ENCODE measurements at places on chromosomes 4 and X.

- no peak for DNase-seq
Observed at GRCh38 chrX:6644411-6644810, 109.5 kb upstream of the VCX3A start.

GRCh38 chrX:39439906-39440798, 638.9 kb downstream of the MID1IP1 start:
- DNase-seq: no peak

DNA sequence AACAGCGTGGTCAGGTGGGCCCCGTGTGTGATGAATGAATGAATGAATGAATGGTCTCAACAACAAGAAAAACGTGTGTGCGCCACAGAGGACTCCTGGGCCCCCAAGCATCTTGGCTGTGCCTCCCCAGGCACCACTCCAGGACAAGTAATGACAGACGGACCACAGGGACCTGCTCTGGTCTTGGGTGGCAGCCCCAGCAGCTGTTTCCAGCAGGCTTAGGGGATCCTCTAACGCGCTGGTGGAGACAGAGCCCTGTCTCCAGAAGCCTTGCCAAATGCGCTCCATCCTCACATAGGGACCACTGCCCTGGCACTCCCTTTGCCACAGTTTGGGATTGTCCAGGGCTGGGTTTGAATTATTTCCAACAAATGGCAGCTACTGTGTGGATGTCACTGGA, 39.1 kb downstream of the PSAPL1 start:
- no peak for DNase-seq

GRCh38 chrX:129769467-129770154, 10.1 kb upstream of the SASH3 start:
- no peak for DNase-seq

DNA sequence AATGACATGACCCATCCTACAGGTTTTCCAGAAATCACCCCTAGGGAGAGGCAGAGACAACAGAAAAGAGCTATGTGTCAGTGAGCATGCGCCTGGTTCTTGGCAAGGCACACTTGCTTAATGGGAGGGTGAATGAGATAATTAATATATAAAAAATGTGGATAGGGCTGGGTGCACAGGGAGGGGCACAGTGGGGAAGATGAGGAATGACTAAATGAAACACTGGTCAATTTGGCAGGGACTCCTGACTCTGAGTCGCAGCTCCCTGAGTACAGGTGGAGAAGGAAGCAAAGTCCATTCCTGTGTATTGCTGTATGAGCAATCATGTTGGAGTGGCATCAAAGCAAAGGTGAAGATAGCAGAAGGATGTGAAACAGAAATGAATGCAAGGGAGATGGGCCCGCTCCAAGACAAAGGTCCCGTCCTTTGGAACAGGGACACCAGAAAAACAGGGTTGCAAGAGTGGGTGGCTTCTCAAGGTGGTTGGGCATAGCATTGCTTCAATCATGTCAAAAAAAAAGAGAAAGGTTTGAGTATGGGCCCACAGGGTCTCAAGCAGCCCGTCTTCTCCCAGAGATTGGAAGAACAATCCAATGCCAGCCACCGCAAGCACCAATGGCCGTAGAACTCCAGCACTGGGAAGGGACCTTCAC, 278.4 kb upstream of the AGTR2 start:
- no peak for DNase-seq

DNA sequence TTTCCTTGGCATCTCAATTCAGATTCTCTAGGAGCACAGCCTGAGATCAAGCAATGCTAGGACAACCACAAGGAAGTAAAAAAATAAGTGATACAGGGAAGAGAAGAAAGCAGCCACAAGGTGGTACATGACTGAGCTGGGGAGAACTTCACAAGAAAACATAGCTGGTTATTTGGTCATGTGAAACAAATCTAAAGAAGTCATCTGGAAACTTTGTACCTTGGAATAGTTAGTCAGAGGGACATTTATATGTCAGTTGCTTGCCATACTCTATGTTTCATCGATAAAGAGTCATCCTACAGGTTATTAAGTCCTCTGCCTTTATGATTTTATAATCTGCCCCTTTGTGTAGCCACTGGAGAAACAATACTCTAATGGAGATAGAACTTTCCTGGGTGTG, 575.1 kb downstream of the IL15 start:
- no peak for DNase-seq

GRCh38 chr4:3517731-3518510, 14.3 kb downstream of the LRPAP1 start:
- DNase-seq: no peak

- no peak for DNase-seq
Observed at GRCh38 chr4:174657472-174657871, 135.2 kb upstream of the HPGD start.

GRCh38 chr4:147923854-147924253, 192.0 kb downstream of the ARHGAP10 start:
- DNase-seq: no peak

GRCh38 chr4:59127743-59128142, 2017.6 kb upstream of the IGFBP7 start:
- no peak for DNase-seq

DNA sequence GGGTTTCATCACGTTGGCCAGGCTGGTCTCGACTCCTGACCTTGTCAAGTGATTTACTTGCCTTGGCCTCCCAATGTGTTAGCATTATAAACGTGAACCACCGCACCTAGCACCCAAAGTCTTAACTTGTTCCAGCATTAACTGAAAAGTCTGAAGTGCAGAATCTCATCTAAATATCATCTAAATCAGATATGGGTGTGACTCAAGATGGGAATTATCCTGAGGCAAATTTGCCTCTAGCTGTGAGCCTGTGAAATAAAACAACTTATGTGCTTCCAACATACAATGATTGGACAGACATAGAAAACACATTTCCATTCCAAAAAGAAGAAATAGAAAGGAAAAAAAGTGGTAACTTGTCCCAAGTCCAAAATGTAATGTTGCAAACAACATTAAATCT, 641.1 kb upstream of the ATOH1 start:
- DNase-seq: no peak

- DNase-seq: peak; percentile 14
Observed at GRCh38 chrX:42714981-42715700, 62.8 kb downstream of the PPP1R2C start.

- peak; percentile 67 for DNase-seq
Observed at GRCh38 chr4:143514497-143514896, 995 bp downstream of the SMARCA5 start.

- DNase-seq: peak; percentile 18
Observed at GRCh38 chr4:2598511-2599303, 62.3 kb downstream of the FAM193A start.

GRCh38 chrX:142999199-142999701, 26.5 kb upstream of the SPANXN4 start:
- no peak for DNase-seq

DNA sequence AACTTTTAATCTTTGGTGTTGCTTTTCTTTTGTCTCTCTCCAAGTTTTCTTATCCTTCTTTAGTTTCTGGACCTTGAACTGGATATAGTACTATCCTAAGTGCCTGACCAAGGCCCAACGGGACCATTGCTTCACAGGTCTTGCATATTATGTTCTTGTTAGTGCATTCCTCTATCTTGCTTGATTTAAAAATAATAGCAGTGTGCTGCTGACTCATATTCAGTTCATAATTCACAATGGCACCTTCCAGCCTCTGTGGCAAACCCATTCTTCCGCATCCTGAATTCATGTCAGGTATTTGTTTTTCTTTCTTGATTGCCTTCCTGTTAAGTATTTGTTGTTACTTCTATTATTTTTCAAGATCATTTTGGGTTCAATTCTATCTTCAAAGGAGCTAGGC, 197.1 kb upstream of the GIMD1 start:
- DNase-seq: no peak

DNA sequence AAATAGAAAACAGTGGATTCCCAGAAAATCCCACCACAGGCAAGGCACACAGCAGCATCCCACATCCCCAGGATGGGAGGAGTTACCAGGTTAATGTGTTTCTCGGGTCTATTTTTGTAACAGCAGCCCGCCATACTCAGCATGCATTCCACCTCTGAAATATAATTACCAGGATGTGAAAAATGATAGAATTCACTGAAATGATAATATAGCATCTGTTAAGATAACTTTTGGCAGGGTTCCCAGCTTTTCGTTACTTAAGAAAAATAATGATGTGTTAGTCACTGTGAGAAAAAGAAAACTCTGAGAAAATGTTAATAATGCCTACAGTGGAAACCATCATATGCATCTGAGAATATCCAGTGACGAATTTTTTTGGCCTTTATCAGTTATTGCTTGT, 87.1 kb downstream of the VCX2 start:
- DNase-seq: peak; percentile 93

GRCh38 chr4:186008057-186008456, 60.9 kb upstream of the TLR3 start:
- no peak for DNase-seq

GRCh38 chr4:110055158-110055768, 142.6 kb downstream of the EGF start:
- peak; percentile 33 for DNase-seq

GRCh38 chr4:7169134-7169533, 23.2 kb upstream of the SORCS2 start:
- DNase-seq: no peak

- DNase-seq: no peak
Observed at GRCh38 chrX:153590961-153591956, 7.7 kb downstream of the CCNQ start.

DNA sequence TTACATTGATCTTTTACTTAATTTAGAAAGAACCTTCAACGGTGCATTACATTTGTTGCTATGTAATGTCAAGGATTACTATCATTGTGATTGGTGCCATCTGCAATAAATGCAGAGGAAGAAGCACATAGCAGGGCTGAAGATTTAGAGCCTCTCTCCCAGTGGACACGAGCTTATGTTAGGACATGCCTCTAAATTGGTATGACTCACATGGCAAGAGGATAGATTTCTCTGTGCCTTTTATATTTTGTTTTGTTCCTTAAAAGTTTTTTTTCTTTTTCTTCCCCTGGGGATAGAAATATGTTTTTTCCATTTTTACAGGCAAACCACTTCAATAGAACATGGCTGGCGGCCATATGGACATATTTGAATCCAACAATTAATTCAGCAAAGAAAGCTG, 205.0 kb upstream of the HAND2 start:
- peak; percentile 61 for DNase-seq

GRCh38 chr4:37001688-37002436, 242.7 kb upstream of the NWD2 start:
- peak; percentile 0 for DNase-seq

- no peak for DNase-seq
Observed at GRCh38 chr4:103451341-103451740, 253.2 kb upstream of the CENPE start.

DNA sequence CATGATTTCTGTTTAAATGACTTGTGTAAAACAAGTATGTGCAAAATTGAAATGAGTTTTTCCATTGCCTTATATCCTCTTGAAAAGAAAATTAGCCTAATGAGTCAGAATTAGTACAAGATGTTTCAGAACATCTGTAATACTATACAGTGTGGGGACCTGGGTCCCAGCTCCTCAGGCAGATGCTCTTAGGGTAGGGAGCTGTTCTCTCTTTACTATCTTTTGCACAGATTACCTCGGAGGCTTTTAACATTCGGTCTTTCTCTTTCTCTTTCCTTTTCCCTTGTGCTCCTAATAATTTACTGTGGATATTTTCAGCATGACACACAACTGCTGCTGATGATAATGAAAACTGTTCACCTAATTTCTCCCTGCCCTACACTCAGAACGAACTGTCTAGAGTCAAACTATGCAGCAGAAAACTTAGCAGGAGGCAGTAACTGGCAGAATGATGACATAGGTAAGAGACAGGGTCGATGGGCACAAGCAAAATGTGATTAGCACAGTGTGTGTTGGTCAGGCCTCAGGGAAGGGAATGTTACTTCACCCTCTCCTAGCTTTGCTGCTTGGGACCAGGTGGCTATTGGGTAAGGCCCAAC, 455.3 kb downstream of the PDHA2 start:
- no peak for DNase-seq

DNA sequence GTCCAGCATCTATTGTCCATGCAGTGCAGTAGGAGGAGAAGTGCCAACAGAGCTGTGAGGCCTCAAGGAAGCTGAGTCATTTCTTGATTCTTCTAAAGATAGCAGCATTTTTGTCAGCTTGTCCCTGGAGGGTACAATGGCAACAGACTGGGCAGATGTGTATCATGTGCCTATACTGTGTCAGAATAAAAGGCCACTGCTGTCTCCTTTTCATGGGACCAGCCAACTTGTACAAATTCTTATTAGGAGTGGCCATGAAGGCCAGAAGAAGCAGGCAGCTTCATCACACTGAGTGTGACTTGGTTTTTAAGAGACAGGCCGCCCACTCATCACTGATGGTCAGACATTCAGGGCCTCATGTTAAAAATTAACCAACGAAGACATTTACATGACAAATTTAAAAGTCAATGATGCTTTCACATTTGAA, 185.0 kb upstream of the FAM241A start:
- DNase-seq: no peak

GRCh38 chr4:180058691-180059215, 2184.4 kb upstream of the TENM3 start:
- peak; percentile 78 for DNase-seq

DNA sequence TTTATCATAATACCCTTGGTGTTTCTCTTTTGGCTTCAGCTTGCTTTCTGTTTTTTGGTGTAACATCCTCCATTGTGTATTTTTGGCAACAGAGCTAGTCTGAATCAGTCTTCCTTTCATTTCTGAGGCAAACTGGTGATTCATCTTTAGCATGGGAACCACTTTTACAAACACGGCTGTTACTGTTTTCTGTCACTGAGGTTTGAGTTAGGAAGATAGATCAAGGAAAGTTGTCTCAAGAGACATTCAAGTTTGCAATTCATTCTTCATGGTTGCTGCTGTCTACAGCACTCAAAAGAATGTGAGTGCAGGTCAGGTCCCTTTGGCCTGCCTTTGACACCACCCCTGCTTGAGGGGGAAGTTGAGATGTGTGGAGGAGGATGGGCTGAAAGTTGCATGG, 36.3 kb downstream of the IL21 start:
- peak; percentile 78 for DNase-seq

GRCh38 chrX:11267425-11267824, 25.8 kb upstream of the AMELX start:
- DNase-seq: no peak

DNA sequence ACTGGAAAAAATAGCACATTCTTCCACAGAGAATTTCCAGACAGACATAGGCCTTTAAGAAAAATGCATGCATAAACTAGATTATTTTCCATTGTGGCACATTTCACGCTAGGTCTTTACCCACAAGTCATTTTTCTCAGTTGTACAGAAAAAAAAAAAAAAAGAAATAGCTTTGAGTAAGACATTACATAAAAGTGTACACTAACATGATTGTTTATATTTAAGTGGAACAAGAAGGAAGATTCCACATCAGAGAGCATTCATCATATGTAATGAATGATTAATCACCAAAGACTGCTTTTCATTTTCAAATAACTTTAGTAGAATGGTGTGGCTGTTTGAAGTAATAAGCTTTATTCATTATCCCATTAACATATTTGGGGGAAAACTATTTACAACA, 1270.2 kb upstream of the AGA start:
- DNase-seq: no peak

- no peak for DNase-seq
Observed at GRCh38 chrX:124426288-124427169, 80.2 kb downstream of the SH2D1A start.
